Activated naive CD8-positive, alpha-beta T cell treated with anti-CD3 and anti-CD28 coated beads for 36 hours (primary cell): ENCODE measurements at places on chromosomes 2 and 18. TPM values are rescaled to one million over a fixed set of nuclear protein-coding genes. Genes with fewer than 3 reads are reported as not detected.

DNA sequence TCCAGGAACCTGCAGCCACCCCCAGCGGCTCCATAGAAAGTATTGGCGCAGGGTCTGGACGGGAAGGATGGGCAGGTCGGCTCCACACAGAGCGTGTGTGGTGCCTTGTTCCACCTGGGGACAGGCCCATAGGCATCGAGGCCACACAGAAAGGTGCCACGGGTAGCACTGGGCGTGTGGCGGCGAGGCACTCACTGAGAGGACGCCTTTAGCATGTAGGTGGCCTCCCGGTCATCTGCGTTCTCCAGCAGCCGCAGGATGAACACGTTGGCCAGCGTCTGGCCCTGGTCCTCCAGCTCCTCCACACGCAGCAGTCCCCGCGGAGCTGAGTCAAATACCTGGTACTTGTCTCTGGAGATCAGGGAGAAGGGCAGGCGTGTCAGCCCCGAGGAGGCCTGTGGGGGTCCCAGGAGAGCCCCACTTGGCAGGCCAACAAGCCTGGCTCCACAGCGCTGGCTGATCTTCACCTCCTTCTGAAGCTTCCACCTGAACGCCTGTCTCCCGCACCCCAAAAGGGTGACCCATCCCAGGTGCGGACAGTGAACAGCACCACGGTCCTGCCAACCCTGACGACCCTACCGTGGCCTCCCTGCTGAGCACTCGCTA, 13.2 kb downstream of the SNORC start:
- DNase-seq: no peak

DNA sequence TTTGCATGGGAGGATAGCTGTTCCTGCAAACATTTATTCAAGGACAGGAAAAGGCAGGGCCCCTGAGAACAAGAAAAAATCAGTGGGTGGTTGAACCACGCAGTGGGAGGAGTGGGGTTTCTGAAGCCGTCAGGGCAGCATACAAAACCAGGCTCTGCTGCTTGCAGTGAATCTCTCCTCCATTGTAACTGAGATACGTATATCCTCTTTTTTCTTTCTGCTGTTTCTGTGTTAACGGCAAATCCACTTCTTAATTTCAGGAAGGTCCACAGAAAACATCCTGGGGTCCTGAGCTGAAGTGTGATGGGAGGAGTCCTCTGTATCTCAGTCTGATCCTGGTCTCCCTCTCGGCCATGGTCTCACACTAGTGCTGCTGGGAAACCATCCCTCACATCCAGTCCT, 27.2 kb upstream of the KCNF1 start:
- no peak for DNase-seq

- no peak for DNase-seq
Measured at GRCh38 chr2:187468262-187468661, 20.2 kb upstream of the CALCRL start.

- no peak for DNase-seq
Measured at GRCh38 chr18:52816121-52816520, 476.1 kb downstream of the DCC start.

DNA sequence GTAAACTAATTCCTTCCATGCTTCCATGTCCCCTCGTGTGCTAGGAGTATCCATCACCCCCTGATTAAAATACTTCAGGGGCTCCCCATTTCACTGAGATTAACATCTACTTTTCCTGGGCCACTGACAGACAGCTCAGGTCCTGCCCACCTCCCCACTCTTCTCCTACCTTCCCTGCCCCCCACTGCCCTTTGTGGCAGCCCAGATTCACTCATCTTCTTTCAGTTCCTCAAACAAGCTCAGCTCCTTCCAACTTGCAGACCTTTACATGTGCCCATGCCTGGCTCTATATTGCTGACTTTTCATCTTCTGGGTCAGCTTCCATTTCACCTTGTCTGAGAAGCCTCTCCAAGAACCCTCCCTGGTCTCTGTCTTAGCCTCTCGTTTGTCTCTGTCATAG, 12.0 kb downstream of the RUFY4 start:
- DNase-seq: no peak

- DNase-seq: no peak
Measured at GRCh38 chr2:186125156-186125555, 360.9 kb upstream of the ZC3H15 start.

DNA sequence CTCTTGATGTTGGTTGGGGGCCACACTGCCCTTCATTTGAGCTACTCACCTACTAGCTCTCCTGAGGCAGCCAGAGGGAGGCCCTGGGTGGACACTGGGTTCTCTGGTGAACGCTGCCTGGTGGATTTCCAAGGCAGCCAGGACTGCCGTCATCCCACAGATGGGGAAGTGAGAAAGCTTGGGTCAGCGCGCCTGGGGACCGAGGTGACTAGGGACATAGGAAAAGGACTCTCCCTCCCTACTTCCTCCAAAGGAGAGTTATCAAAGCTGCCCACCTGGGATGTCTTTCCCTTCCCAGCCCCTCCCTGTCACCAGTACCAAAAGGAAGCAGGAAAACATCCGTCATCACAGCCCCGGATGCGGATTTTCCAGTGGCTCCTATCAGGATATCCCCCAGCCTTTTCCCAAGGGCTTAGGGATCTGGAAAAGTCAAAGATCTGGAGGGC, 3.8 kb upstream of the SEMA4C start:
- no peak for DNase-seq

GRCh38 chr2:73085691-73086090, 14.2 kb upstream of the SFXN5 start:
- DNase-seq: peak; percentile 78

GRCh38 chr2:15828576-15828975, 111.8 kb upstream of the MYCN start:
- no peak for DNase-seq

DNA sequence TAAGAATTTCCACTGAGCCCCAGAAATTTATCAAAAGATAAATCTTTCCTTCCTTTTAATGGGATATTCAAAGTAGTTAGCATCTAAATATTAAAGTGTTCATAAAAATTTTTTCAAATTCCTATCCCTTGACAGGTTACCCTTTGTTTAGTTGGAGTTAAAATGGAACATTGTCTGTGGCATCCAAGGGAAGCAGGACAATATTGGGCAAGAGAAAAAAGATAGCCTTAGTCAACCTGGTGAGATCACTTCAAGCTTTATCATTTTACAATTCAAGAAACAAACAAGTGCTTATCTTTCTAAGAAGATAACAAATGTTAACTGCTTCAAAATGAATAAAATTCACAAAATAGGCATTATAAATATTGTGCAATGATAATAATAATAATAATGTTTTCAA, 21.7 kb downstream of the NR4A2 start:
- DNase-seq: no peak

GRCh38 chr2:10915731-10916276, 4.1 kb downstream of the KCNF1 start:
- DNase-seq: no peak

DNA sequence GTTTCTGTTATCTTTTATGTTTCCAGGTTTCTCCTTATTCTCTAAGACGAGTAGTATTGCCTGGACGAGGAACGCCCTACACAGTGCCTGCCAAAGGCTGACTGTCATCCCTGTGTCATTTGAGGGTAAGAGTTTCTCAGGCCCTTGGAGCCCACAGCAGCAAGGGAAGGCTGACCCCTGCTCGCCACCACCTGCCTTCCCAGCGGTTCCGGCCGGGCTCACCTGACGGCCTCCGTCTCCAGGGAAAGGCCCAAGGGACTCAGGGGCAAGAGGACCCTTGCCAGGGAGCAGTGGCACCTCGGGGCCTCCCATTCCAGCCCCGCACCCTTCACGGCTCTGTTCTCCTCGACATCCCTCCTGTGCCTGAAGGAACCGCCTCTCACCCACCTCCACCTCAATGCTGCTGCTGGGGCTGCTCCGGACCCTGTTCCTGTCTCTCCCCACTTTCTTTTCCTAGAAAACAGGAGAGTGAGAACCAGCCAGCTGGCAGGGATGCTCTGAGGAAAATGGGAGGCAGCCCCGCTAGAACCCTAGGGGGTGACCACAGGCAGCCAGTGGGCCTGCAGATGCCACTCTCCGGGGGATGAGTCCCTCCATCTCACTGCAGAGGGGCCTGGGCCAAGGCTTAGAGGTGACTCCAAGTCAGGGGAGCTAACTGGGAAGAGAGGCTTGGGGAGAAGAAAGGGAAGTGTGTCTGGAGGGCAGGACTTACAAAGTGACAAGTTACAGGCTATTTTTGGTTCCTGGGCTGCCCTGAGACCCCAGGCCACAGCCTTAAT, 1.9 kb downstream of the LIMS2 start:
- no peak for DNase-seq

GRCh38 chr2:35857498-35857897, 498.1 kb upstream of the CRIM1 start:
- no peak for DNase-seq

DNA sequence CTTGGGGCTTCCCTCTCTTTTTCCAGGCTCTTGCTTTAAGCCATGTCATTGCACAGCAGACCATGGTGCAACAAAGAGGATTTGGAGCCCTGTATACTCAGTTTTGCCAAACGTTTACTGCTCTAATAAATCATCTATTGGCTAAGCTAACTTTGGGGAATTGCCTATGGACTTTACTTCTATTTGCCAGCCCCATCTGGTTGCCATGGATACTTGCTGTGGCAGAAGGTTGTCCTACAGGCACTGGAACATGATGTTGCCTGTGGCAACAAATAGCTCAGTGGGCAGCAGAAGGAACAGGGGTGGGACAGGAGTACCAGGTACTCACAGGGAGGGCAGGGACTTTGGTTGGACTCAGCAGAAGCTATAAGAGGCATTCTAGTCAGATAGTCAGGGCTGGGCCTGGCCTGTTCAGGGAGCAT, 129.7 kb downstream of the CCDC85A start:
- no peak for DNase-seq

GRCh38 chr2:104474716-104475115, 379.2 kb upstream of the POU3F3 start:
- DNase-seq: no peak

- no peak for DNase-seq
Measured at GRCh38 chr2:106540886-106541285, 53.7 kb downstream of the CD8B2 start.

DNA sequence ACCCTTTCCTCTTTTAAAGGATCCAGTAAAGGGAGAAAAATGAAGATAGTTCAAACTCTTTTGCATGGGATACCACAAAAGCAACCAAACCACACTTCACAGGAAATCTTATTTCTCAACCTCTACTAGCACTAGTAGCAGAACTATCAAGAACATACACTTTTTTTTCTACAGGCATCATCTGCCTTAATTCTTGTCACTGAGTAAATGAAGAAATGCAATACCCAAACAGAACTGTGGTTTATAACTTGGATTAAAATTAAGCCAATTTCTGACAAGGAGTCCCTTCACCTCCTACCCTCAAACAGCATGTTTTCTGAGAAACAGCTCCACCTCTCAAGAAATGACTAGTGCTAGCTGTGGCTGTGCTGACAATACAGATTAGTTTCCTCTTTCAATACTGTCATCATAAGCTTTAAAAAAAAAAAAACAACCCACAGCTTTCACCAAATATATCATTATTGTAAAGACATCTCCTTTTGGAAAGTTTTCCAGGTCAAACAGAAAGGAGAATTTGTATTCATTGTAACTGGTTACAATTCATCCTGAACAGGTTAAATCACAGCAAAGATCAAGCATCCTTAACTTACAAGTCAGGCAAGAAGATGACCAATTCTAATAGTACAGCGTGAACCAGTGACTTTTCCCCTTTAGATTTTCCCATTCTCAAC, 44.4 kb downstream of the PTPN2 start:
- peak; percentile 41 for DNase-seq

DNA sequence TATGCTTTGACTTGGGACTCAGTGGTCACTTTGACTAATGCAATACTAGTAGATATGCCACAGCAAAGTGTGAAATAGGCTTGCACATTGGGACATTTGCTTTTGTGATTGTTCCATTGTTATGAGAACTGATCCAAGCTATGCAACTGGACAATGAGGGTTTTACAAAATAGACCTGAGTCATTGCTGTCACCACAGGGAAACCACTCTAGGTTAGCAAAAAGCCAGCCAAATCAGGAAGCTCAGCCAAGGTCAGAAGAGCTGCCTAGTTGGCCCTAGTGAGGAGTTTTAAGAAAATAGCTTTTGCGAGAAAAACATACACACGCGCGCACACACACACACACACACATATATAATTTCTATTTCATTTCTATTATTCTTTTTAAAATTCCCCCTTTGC, 452.4 kb upstream of the CDH7 start:
- no peak for DNase-seq

- no peak for DNase-seq
Measured at GRCh38 chr2:19176977-19177376, 181.4 kb downstream of the OSR1 start.

GRCh38 chr2:43114210-43114609, 112.2 kb downstream of the ZFP36L2 start:
- DNase-seq: no peak

DNA sequence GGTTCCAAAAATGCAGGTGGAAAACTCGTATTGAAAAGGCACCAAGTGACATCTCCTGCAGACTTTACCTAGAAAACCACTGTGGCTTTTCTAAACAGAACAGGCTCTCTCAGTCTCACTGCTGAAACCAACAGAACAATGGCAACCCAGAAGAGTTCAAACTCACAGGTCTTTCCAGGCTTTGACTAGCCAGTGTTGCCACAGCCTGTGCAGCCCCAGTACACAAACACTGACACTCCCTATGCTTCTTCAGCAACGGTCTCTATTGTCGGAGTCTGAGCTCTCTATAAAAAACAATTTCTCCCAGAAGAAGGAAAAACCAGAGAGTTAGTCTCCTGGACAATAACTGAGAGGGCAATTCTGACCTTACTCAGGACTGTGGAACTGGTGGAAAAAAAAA, 87.8 kb upstream of the RNU4ATAC start:
- DNase-seq: no peak

DNA sequence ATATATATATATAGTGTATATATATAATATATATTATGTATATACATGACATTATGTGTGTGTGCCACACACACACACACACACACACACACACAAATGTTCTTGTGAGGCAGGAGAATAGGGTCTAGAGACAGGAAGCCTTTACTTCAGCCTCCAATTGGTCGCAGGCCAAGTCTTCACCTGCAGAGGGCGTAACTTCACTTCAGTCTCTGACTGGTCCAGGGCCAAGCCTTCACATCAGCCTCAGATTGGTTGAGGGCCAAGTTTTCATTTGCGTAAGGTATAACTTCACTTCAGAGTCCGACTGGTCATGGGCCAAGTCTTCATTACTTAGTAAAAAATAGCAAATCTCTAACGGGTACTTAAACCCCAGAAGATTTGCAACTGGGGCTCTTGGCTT, 13.2 kb upstream of the SS18 start:
- DNase-seq: peak; percentile 28

The COL5A2 gene
- 3.1 TPM for total RNA-seq

The REEP1 gene
- total RNA-seq: 0.25 TPM

The SERPINB3 gene
- not detected for total RNA-seq

The PRLH gene
- not detected for total RNA-seq

The ST6GAL2 gene
- total RNA-seq: not detected

The ARMC9 gene
- 5.1 TPM for total RNA-seq

The MYO3B gene
- 0.08 TPM for total RNA-seq

The ANKRD30BL gene
- total RNA-seq: 0.29 TPM

The TACR1 gene
- total RNA-seq: not detected

The GLI2 gene
- total RNA-seq: not detected

The CD8B2 gene
- 4.4 TPM for total RNA-seq

The TMEM87B gene
- 16.9 TPM for total RNA-seq
